ENCODE measurements at places on chromosomes 2 and 18.

DNA sequence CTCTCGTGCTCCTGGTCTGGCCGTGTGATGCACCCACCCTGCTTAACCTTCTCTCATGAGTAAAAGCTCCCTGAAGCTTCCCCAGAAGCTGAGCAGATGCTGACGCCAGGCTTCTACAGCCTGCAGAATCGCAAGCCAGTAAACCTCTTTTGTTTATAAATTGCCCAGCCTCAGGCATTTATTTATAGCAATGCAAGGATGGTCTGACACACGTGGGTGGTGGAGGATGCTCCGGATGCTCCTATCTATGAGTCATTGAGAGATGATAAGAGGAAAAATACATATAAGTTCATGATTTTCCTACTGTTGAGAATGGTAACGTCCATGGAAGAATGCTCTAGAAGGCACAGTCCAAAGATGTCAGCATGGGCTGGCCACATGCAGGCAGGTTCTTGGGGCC lies 8.6 kb upstream of the ST6GAL2 start:
- no peak for DNase-seq

DNA sequence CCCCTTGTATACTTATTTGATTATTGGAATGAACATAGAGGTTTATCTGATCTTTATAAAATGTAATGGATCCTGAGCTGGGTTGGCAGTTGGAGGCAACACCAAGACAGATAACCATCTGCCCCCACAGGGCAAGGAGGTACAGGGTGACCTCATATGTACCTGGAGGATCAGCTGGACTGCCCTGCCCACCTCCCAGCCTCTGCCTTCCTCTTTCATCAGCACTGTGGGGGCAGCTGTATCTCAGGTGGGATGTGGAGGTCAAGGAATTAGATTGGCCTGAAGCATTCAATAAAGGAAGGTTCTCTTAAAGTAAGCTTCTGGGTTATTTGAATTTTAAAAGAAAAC lies 92.6 kb downstream of the LYPD6 start:
- DNase-seq, result no peak

DNA sequence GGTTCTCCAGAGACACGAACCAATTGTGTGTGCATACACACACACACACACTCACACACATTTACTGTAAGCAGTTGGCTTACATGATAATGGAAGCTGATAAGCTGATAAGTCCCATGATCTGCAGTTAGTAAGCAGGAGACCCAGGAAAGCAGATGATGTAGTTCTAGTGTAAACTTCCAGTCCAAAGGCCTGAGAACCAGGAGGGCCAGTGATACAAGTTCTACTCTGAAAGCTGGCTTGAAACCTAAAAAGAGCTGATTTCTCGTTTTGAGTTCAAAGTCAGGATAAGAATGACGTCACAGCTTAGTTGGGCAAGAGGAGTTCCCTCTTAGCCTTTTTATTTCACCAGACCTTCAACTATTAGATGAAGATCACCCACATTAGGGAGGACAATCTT lies 558.8 kb upstream of the PIK3C3 start:
- no peak for DNase-seq

GRCh38 chr2:131146749-131147148 lies 41.6 kb downstream of the PLEKHB2 start:
- no peak for DNase-seq

- no peak for DNase-seq
Measured at GRCh38 chr18:51617572-51618260, 420.2 kb upstream of the MEX3C start.

DNA sequence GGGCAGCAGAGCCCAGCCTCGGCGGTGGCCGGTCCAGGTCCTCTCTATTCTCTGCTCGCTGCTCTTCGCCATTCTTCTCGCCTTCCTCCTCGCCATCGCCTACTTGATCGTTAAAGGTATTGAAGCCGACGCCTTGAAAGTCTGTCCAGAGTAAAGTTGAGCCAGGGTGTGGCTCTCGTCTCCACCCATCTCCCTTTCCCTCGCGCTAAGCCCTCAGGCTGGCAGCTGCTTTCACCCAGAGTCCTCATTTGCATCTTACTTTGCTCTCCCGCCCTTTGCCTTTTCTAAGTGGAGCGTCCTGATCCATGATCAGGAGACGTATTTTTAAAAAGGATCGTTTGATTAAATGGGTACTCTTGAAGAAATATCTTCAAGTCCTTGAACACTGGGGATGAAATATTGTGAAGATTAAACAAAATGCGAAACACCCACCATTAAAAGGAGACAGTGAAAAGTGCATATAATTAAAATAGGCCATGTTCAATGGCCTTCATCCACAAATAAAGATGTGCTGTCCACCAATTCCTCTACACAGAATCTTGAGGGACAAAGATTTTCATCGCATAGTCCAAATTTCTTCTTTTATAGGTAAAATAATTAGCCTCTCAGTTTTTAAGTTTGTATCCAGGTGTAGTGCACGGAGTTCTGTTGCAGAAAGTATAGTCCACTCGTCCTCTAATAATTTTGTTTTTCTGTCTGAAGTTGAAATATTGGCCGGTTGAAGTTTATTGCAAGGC lies 657 bp downstream of the ARL6IP6 start:
- no peak for DNase-seq

- no peak for DNase-seq
Measured at GRCh38 chr18:53478155-53478554, 746.3 kb downstream of the MBD2 start.

GRCh38 chr18:12388442-12388841 lies 11.4 kb upstream of the AFG3L2 start:
- DNase-seq, result no peak

DNA sequence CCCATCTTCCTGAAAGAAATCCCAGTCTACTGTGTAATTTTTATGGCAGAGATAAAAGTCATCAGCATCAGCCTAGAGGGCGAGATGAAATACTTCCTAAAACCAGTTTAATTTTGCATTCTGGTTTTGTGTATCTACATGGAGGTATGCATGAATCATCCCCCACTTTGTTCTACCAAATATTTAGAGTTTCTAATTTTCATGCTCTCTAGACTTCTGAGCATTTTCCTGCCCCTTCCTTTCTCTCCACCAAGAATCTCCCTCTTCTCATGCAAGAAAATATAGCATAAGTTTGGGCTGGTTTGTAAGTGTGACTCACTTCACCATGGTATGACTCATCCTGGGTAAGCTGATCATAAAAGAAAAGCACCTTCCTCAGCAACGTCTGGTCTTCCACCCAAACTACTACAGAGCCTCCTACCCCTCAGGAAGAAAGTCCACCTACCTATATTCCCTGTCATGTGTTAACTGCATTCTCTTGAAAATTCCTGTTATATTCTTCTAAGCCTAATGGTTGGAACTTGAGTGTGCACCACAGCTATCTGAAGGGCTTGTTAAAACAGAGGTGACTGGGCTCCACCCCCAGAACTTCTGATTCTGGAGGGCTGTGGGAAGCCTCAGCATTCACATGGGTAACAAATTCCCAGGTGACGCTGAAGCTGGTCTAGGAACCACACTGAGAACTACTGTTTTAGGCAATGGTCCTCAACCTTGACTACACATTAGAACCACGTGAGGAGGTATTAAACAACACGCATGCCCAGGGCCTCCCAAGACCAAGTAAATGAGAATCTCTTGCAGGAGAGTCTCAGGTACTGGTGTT lies 37.4 kb upstream of the RAPGEF4 start:
- peak; percentile 22 for DNase-seq

DNA sequence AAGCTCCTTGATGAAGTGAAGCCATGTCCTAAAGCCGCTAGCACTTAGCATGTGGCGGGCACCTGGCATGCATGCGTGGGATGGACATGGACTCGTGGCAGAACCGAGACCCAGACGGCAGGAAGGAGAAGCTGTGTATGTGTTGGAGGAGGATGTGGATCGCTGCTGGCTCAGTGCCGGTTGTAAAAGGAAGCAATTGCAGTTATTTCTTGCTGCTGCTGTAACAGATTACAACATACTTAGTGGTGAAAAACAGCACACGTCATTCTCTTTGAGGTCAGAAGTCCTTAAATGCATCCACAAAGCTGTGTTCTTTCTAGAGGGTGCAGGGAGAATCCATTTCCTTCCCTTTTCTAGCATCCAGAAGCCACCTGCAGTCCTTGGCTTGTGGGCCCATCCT lies 74.6 kb downstream of the AGAP1 start:
- DNase-seq, result no peak

DNA sequence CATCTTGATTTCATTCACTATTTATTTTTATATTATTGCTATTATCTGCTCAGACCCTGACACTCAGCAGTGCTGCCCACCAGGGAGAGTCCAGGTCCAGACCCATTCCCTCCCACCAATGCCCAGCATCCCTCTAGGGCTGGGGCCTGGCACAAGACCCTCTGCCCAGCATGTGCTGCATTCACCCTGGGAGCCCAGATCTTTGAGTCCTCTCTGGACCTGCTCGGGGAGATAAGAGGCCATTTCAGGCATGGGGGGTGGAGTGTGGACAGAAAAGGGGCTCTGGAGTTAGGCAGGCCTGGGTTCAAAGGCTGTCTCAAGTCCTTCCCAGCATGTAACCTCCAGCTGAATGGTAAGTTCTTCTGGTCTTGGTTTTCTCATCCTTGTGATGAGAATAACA lies 209.6 kb downstream of the CYP26B1 start:
- no peak for DNase-seq

DNA sequence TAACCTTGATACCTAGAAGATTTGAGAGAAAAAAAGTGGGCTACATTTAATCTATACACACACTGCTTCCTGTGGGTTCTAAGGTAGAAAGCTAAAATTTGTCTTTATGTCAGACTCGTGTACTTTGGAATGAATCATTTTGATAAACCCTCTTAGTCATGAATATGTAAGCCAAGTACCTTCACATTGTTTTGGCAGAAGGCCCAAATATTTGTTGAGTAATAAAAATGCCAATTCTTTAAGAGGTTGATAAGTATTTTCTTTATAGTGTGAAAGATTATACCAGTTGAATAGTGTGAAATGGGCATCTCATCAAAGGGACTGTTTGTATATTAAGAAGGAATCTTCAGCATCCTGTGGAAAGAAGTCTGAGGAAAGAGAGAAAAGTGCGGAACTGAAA lies 1464.7 kb upstream of the ZEB2 start:
- DNase-seq, result no peak

- DNase-seq, result no peak
Measured at GRCh38 chr18:41530970-41531369, 424.1 kb upstream of the PIK3C3 start.

- DNase-seq, result no peak
Measured at GRCh38 chr2:154049561-154049960, 177.8 kb downstream of the GALNT13 start.

DNA sequence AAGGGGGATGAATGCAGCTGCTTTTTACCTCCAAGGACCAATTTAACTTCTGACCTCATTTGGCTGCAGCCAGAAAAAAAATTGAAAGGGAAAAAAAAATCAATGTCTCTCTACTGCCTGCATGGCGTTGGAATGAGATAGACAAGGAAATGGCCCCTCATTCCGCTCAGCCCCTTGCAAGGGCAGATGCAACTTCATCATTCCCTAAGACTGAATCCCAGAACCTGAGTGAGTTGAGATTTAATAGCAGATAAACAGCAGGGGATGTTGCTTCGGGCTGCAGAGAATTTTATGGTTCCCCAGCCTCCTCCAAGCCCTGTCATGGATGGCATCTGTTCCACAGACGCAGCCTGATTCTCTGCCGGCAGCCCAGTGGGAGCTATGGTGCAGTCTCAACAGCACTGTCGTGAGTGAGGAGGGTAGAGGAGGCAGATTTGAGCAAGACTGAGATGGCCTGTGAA lies 49.0 kb downstream of the CAPN13 start:
- DNase-seq, result no peak

DNA sequence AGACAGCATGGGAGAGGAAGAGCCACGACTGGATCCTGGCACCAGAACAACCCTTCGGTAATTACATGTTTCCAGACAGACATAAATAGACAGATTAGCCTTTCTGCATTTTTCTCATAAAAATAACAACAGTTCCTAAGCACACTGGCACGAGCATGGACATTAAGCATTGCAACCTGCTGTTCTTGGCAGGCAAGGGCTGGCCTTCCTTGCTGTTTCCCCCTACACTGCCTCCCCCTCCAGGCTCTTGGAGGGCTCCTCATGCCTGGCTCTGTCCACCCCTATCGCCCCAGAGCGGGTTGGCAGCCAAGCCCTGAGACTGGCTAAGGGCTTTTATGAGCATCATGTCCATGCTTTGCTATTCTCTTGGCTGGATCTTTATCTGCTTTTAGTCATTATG lies 89.6 kb downstream of the TTC32 start:
- DNase-seq, result no peak

- DNase-seq, result peak; percentile 85
Measured at GRCh38 chr2:37635504-37636380, 35.7 kb downstream of the CDC42EP3 start.

- no peak for DNase-seq
Measured at GRCh38 chr2:163773276-163773675, 37.5 kb upstream of the FIGN start.

GRCh38 chr18:8283891-8284585 lies 325.2 kb upstream of the RAB12 start:
- DNase-seq, result no peak

- no peak for DNase-seq
Measured at GRCh38 chr2:190564838-190565237, 30.3 kb upstream of the NEMP2 start.

DNA sequence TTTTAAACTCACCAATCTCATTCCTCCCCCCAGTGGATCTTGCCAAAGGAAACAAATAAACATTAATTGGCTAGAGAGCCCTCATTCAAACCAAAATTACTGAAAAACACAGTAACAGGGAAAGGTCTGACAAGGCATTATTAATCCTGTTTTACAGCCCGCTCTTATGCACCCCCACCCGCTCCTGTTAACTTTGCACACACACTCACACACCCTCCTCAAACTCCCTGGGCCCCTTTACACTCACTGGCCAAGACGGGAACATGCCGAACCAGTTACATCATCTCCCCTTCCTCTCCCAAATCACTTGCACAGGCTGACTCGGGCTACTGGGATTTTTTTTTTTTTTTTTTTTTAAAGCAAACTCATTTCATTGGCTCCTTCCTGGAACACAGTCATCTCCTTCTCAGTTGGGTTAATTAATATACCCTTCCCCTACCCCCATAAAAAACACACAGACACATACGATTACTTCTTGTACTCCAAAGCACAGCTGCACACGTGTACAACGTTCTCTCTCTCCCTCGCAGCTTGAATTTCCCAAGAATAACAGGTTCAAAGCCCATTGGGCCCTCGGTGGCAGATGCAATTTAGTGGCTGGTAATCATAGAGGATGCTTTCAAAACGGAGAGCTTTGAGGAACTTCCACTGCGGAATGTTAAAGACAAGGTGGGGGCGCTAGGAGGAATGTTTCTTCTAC lies 31.8 kb downstream of the KLF7 start:
- no peak for DNase-seq

GRCh38 chr2:48750128-48750739 lies 5.3 kb downstream of the LHCGR start:
- DNase-seq, result no peak

- no peak for DNase-seq
Measured at GRCh38 chr18:68707646-68708045, 7.3 kb downstream of the TMX3 start.

GRCh38 chr2:215677481-215677880 lies 241.6 kb upstream of the FN1 start:
- no peak for DNase-seq

- no peak for DNase-seq
Measured at GRCh38 chr2:150591496-150592285, 104.2 kb upstream of the RND3 start.

- DNase-seq, result no peak
Measured at GRCh38 chr2:144180131-144180530, 339.8 kb downstream of the ZEB2 start.

Data from activated CD4-positive, alpha-beta T cell treated with anti-CD3 and anti-CD28 coated beads for 36 hours (primary cell).